ENCODE measurements at places on chromosomes 1 and 21. TPM values are rescaled to one million over a fixed set of nuclear protein-coding genes. Genes with fewer than 3 reads are reported as not detected.

The ETNK2 gene
- total RNA-seq: 1.6 TPM

The TMOD4 gene
- total RNA-seq: 1.7 TPM

The CHIT1 gene
- total RNA-seq: 0.53 TPM

The BTBD19 gene
- 38.6 TPM for total RNA-seq

The STYXL2 gene
- total RNA-seq: not detected

The TINAGL1 gene
- not detected for total RNA-seq

The HFM1 gene
- total RNA-seq: not detected

The ERVH48-1 gene
- 0.07 TPM for total RNA-seq

The KRTAP21-2 gene
- total RNA-seq: not detected

The S100A12 gene
- not detected for total RNA-seq

The A3GALT2 gene
- not detected for total RNA-seq

The SPRR2A gene
- not detected for total RNA-seq

The CAPN2 gene
- 61.2 TPM for total RNA-seq

The ADAMTSL4 gene
- total RNA-seq: 1.1 TPM
